RCC 7860 (cell line): ENCODE measurements at places on chromosomes 1 and 21.
A peak's percentile ranks its signal among the peaks of the same experiment; 100 is the strongest.

DNA sequence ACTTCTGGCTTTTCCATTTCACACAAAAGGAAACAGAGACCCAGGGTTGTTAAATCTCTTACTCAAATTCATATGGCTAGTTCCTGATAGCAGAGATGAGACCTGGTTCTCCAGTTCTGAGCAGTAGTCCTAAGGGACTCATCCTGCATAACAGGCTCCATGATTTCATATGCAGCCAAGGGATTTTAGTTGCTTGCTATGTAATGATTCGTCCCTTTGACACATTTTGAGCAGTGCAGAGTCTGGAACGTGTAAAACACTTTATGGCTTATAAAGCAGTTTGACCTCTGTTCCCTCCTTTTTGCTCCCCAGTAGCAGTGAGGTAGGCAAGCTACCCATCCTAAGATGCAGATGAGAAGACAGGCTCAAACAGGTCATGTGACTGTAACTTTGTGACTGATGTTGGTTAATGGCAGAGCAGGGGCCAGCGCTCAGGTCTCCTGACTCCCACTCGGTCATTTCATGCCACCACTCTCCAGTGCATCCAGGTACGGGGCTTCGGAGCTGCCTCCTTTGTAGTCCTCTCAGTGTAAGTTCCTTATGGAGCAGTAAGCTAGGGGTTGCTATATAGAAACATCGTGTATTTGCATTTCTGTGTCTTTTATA, 24.2 kb downstream of the CC2D1B start:
- DNase-seq, result no peak

DNA sequence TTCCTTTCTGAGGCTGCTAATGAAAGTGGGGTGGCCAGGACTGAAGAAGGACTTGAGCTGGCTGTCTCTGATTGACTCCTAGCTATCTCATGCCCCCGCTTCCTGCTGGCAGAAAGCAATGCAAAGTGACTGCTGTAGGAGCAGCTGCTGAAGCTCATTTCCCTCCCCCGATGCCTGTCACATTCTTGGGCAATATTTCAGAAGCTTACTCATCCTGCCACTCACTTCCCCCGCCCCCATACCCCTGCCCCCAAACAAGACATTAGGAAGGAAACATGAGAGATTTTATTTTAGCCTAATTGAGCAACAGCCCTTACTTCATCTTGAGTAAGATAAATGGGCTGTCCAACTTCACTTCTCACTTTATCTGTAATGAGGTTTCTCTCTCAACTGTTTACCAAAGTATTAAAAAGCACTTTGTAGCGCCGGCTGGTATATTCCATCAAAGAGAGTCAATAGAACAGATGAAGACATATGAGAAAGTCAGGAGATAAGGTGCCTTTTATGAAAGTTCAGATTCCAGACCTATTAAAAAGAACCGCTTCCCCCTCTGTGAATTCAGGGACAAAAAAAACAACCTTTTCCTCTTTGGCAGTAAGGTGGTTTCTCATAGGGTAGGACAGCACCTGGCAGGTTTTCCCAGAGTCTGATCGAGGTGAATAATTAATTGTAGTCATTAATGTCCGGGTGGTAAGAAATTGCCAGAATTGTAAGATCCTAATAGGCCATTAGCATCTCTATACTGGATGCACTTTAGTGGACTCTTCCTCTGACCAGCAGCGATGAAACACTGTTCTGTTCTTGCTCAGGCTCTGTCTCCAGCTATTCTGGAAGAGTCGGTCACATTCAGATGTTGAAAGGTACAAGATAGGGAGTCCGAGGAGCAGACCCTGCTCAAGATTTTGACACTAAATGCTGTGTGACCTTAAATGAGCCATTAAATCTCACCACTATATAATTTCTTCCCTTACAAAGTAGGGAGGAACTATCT, 70.2 kb downstream of the SH3GLB1 start:
- peak; percentile 88 for DNase-seq

DNA sequence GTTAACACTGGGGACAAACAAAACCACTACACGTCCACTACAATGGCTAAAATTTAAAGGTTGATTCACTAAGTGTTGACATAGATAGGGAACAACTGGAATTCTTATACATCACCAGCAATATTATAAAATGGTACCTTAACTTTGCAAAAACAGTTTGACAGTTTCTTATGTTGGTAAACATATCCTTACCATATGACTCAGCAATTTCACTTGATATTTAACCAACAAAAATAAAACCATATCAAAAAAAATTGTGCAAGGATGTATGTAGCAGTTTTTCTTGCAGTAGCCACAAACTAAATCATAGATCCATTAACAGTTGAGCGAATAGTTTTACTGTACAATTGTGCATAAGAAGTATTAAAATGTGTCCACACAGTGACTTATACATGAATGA, 5.3 kb upstream of the HSPA13 start:
- DNase-seq, result no peak

DNA sequence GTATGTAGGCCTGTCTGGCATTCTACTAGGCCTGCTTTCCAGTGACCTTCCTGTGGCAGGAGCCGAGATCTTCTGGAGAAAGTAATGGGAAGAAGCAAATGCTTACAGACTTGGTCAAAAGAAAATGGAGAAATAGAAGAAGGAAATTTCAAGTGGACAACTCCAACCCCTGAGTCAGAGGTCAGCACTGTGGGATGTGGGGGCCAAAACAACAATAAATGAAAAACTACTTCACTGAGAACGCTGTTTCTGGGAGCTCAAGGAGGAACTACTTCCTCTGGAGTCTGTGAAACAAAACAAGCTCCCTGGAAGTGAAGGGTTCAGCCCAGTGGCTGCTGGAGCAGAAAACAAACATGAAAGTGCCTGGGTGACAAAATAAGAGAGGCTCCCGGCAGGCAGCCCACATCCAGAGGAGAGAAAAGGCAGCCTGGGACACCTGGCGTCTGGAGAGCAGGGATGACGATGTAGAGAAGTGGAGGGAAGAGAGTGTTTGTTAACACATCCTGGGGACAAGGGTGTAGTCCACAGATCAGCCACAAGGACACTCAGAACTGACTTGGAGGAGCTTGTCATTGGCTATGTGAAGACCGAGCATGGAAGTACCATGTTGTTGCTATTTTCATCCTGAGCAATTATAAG, 355.2 kb downstream of the SMYD3 start:
- DNase-seq, result no peak

- no peak for DNase-seq
Measured at GRCh38 chr21:15190837-15191236, 126.0 kb upstream of the NRIP1 start.

DNA sequence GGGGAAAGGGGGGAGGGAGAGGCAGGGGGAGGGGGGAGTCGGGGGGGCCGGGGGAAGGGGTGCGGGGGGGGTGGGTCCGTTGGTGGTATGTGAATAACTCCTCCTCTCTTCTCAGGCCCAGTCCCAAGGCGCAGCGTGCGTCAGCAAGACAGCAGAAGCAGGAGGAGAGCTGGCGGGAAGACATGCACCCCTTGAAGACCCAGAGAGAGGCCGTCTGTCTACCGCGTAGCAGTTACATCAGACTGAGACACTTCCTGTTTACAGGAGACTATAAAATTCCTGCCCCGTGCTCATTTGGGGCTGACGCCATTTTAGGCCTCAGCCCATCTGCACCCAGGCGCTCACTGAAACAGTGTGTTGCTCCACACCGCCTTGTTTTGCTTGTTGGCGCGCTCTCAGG, 55.3 kb downstream of the SETD4 start:
- DNase-seq, result no peak

DNA sequence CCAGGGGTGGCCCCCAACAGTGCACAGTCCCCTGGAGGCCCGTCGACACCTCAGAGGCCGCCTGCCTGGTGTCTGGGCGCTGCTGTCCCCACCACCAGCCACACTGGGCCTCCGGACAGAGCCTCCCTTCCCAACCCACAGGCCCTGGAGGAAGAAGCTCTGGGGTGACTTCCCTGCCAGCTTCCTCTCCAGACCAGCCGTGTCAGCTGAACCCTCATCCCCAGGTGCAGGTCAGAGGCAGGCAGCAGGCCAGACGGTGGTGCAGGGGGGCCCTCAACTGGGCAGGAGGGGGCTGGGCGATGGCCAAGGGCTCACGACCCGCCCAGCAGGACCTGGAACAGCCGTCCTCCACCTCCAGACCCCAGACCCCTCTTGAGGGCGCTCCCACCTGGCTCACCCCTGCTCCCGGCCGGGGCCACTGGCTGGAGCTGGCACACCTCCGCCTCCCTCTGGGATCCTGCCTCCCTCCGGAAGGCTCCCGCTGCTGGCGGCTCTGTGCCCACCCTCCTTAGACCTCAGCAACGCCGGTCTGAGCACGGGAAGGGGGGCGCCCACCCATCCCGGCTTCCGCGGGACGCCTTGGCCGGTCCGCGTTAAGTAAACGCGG, 520 bp downstream of the TNFRSF18 start:
- DNase-seq, result no peak
